ENCODE measurements at places on chromosomes 7 and 10.

DNA sequence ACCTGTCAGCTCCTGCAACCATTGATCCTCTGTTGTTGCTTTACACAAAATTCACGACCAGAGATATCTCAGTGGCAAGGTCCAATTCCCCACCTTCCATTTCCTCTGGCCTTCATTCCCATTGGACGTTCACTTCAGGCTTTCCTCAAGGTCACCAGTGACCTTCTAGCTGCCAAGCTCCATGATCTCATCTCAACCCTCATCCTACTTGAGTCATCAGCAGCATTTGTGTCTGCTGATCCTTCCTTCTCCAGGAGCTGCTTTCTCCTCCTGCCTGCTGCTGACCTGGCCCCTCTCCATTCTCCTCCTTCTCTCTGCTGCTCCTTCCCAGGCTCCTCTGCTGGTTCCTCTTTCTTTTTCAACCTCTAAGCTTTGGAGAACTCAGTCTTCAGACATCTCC, 66.2 kb upstream of the C10orf90 start:
- no peak for DNase-seq

DNA sequence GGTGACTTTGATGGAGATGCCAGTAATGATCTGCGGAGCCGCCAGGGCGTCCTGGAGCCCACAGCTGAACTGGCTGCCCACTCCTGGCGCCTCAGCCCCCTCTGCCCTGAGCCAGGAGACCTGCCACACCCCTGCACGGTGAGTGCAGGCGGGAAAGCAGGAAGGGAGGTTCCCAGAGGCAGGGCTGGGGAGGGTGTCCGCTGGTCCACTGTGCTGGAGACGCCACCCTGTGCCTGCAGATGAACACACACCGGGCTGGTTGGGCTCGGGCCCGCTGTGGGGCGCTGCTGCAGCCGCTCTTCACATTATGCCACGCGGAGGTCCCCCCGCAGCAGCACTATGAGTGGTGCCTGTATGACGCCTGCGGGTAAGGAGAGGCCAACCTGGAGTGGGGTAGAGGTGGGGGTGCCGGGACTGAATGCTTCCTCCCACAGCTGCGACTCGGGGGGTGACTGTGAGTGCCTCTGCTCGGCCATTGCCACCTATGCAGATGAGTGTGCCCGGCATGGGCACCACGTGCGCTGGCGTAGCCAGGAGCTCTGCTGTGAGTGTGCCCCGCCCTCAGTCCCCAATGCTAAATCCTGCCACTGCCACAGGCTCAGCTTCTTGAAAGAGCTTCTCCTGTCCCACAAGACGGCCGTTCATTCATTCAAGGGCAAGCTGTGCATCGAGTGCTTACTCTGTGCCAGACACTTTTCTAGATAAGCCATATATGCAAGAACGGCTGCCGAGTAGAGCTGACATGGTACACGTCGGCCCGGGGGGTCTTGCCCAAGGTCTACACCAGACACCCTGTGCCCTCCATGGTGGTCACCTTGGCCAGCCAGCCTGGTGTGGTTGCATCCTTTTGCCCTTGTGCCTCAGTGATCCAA, 14.3 kb upstream of the ZNF467 start:
- no peak for DNase-seq

GRCh38 chr7:94778711-94779459, 123.0 kb upstream of the SGCE start:
- no peak for DNase-seq

- peak; percentile 8 for DNase-seq
Measured at GRCh38 chr10:54496852-54497251, 304.2 kb downstream of the PCDH15 start.

- DNase-seq = peak; percentile 13
Measured at GRCh38 chr7:22561895-22562593, 62.1 kb upstream of the STEAP1B start.

- no peak for DNase-seq
Measured at GRCh38 chr7:78635026-78635793, 818.3 kb downstream of the MAGI2 start.

DNA sequence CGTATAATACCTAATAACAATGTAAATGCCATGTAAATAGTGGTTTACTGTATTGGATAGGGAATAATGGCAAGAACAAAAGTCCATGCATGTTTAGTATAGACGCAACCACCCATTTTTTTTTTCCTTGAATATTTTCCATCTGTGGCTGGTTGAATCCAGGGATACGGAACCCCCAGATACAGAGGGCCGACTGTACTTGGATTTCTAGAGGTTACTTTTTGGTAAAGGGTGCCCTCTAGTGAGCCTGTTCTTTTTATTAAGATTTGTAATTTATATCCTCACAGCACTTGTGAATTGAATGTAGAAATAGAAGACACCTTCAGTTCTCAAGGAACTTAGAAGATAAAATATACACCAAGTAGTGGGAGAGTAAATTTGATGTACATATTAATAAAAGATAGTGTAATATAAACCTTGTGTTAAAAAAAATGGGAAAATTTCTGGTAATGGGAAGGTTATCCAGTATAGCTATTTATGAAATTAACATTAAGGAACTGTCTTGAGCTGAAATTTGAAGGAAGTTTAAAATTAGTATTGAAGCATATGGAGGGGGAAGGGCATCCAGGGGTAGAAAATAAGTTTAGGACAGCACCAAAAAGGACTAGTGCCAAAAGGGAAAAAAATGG, 32.0 kb downstream of the EXOC6 start:
- peak; percentile 68 for DNase-seq

DNA sequence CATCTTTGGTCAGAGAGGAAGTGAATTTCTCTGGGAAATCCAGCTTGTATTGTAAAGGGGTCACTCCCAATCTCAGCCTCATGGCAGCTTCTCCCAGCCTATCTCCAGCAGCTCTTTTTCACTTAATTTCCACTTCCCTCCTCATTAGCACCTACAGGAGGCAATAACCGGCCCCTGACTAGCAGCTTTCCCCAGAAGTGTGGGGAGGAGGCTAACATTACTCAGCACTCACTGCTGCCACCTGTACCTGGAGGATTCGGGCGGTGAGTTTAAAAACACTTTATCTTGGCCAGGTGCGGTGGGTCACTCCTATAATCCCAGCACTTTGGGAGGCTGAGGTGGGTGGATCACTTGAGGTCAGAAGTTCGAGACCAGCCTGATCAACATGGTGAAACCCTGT, 3.8 kb downstream of the NODAL start:
- DNase-seq = no peak

- DNase-seq = no peak
Measured at GRCh38 chr7:103068414-103069403, 5.9 kb downstream of the FBXL13 start.

- DNase-seq = no peak
Measured at GRCh38 chr10:100600218-100600617, 64.5 kb downstream of the HIF1AN start.

DNA sequence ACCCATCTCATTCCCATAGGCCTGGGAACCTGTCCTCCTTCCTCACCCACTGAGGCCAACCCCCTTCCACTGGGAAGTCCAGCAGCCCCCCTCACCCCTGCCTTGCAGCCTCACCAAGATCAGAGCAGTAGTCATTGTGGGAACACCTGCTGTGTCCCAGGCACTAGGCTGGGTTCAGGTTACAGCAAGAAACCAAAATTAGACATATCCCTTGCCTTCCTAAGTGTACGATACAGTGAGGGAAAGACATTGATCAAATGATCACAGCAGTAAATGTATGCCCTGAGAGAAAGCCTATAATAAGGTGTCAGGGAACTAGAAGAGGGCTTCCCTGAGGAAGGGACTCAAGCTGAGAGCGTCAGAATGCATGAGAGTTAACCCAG, 17.0 kb upstream of the C10orf105 start:
- DNase-seq = peak; percentile 17

GRCh38 chr10:33333260-33334101, 986 bp downstream of the NRP1 start:
- no peak for DNase-seq

DNA sequence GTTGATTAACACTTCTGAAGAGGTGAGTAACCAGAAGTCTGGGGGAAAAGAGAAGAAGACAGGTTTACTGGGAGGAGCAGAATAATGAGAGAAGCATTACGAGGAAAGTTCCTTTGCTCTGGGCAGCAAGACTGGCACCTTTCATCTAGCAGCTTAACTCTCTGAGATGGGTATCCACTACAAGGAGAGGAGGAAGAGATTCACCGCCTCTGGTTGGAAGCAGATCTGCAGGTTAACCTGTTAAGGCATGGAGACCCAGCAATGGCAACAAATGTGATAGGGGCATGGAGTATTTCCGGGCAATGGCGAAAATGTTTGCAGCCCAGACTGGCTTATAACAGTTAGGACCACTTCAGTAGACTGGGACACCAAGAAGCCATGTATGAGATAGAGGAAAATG, 162.2 kb downstream of the TFEC start:
- no peak for DNase-seq

DNA sequence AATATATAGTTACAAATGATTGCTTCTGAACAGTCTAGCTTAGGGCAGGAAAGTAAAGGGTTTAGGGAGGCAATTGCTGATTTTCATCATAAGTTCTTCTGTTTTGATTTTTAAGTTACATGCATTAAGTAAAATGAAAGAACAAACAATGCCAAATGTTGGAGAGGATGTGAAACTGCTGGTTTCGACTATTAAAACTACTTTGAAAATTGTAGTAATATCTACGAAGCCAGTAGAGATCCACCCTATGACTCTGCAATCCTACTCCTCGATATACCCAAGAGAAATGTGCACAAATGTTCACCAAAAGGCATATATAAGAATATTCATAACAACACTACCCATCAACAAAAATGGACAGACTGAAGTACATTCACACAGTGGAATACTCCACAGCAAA, 24.3 kb downstream of the PDZD8 start:
- DNase-seq = no peak

DNA sequence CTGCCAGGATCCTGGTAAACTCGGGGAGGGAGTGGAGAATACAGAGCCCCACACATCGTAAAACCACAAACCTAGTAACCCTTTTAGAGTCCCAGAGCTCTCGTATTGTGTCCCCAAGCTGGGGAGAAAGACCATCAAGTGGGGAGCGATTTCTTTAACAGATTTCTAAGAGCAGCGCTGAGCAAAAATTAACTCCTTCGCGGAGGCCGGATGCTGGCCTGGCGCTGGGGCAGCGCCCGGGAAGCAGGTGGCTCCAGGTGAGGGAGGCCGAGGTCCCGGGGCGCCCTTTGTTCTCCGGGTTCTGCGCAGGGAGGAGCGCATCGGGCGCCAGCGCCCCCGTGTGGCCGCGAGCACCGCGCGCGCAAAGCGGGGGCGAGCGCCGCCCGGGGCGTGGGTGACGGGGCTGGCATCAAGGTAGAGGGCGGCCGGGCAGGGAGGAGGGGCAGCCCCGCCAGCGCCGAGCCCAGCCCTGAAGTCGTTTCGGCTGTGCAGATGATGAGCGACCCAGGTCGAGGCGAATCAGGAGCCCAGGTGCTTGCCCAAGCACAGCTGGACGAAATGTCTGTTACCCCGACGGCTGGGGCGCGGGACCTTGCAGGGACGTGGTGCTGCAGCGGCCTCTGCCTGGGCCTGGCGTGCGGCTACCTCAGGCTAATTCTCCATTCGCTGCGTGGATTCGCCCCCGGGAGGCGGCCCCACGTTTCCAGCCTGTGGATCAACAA, 10.4 kb upstream of the FGFR2 start:
- DNase-seq = no peak

DNA sequence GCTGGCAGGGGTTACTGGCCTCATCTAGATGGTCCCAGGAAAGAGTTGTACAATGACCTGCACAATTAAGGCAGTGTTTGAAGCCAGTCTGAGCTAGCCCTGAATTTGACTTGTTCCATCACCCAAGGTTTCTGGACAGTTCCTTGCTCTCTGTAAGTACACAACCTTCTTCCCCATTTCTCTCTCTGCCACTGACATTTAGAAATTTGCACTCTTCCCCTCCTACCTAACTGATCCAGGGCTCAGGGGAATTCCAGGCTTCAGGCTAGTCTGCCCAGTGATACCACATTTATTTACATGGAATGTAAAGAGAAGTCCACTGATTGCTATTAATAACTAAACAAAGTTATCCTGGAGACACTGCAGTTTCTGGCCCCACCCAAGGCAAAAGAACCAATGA, 139.0 kb upstream of the GPR26 start:
- no peak for DNase-seq

DNA sequence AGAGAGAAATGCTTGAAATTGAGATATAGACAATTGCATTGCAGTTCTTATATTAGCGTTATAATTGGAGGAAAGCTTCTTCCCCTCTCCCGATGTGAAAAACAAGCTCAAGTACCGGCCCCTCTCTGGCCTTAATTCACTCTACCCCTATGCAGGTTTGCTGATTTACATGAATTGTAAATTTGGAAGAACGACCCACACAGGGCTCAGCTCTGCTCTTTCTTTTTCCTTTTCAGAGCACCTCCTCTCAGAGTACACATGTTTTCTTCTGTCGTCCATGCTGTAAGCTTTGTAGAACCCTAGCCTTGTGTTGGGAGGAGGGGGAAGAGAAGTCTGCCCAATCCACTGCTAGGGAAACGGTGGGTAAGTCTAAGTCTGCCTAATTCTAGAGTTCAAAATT, 140.8 kb downstream of the IQUB start:
- no peak for DNase-seq

DNA sequence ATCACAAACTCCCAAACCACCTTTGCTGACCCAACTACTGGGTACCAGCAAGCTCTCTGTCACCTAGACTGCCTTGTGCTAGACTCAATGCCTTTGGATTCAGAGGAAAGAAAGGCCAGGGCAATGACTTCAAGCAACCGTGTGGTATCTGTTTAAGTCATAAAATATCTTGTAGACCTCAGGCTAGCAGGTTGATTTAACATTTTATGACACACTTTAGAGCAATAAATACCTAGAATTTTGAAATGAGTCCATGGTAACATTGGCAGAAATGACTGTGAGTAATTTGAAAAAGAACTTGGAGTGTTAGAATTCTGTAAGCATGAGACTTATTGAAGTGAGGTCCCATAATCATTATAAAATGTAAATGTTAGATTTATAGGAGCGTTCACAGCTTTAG, 87.2 kb downstream of the TWIST1 start:
- peak; percentile 40 for DNase-seq

DNA sequence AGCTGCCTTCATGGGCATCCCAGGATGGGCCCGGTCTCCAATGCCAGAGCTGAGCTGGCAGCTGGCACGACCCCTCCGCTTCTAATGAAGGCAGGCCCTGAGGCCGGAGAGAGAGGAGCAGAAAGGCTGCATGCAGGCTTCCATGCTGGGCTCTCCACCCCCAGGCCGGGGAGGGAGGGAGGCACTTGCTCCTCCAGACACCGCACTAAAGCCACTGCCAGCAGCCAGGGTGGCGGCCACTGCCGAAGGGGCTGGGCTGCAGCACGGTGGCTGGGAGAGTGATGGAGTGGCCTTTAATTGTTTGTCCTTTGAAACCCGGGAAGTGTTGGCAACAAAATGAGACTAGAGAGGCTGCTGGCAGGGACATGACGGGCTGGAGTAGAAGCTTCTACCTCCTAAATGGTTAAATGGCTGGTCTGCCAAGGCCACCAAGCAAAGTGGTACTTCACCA, 236.5 kb downstream of the SKAP2 start:
- DNase-seq = no peak

DNA sequence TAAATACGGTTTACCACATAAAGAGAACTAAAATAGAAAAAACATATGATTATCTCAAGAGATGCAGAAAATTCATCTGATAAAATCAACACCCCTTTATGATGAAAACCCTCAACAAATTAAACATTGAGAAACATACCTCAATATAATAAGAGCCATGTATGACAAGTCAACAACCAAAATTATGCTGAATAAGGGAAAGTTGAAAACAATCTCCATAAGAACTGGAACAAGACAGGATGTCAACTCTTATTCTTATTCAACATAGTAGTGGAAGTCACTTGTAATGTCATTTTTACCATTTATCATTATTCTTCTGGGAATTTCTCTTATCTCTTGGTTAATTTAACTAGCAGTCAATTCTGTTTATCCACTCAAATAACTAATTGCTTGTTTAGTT, 79.0 kb downstream of the PCDH15 start:
- DNase-seq = no peak
